ENCODE measurements at places on chromosomes 5 and 9. TPM values are rescaled to one million over a fixed set of nuclear protein-coding genes. Genes with fewer than 3 reads are reported as not detected.

The FLT4 gene
- 2.0 TPM for total RNA-seq

The QSOX2 gene
- total RNA-seq: 8.4 TPM

The PCDHGC5 gene
- 4.7 TPM for total RNA-seq

The DMRT3 gene
- total RNA-seq: not detected

The CCNO gene
- not detected for total RNA-seq

The IFNA6 gene
- total RNA-seq: not detected

The POU5F2 gene
- 2.5 TPM for total RNA-seq

The PCDHA3 gene
- 13.0 TPM for total RNA-seq

The LHX2 gene
- total RNA-seq: 106 TPM

The HMMR gene
- 2.2 TPM for total RNA-seq

The EGFL7 gene
- total RNA-seq: 11.6 TPM

The WWC1 gene
- 60.5 TPM for total RNA-seq

The PPIP5K2 gene
- 114 TPM for total RNA-seq

The ISL1 gene
- total RNA-seq: 0.49 TPM

The ACSL6 gene
- 30.0 TPM for total RNA-seq

The SYK gene
- 1.2 TPM for total RNA-seq

The BAAT gene
- total RNA-seq: under 0.01 TPM

The KCNIP1 gene
- total RNA-seq: 15.0 TPM

The PIP5K1B gene
- 4.9 TPM for total RNA-seq

The C5orf52 gene
- not detected for total RNA-seq

The CYLC2 gene
- not detected for total RNA-seq

The PCDHGA11 gene
- total RNA-seq: 19.7 TPM

The PCDHGC4 gene
- 87.3 TPM for total RNA-seq

The MYO10 gene
- 36.6 TPM for total RNA-seq

The LHX6 gene
- total RNA-seq: 20.4 TPM

The ADAMTSL1 gene
- total RNA-seq: 15.7 TPM

The ADAMTS2 gene
- total RNA-seq: 1.7 TPM

The TSPAN17 gene
- 21.4 TPM for total RNA-seq

The ARHGEF39 gene
- 0.25 TPM for total RNA-seq

The LTC4S gene
- 0.74 TPM for total RNA-seq

The DNAH5 gene
- 3.7 TPM for total RNA-seq

The ERCC6L2 gene
- 112 TPM for total RNA-seq

The IFNA2 gene
- total RNA-seq: not detected

The CEMIP2 gene
- total RNA-seq: 47.0 TPM

The FXN gene
- 1.7 TPM for total RNA-seq

The PITX1 gene
- total RNA-seq: 0.25 TPM

The FGF1 gene
- 6.1 TPM for total RNA-seq

The UNC13B gene
- total RNA-seq: 12.8 TPM

The TEX10 gene
- 35.2 TPM for total RNA-seq

The TPRN gene
- 5.4 TPM for total RNA-seq

The SLC6A7 gene
- total RNA-seq: 1.5 TPM

The PTPN3 gene
- total RNA-seq: 4.4 TPM

The RNF208 gene
- 1.7 TPM for total RNA-seq

The FAM221B gene
- total RNA-seq: not detected

The PTGER4 gene
- total RNA-seq: 0.98 TPM

The IRX2 gene
- under 0.01 TPM for total RNA-seq

The C6 gene
- not detected for total RNA-seq

The PRR16 gene
- total RNA-seq: 1.2 TPM

The RRAGA gene
- 45.2 TPM for total RNA-seq

The NOXA1 gene
- 2.0 TPM for total RNA-seq

The PCDHA9 gene
- total RNA-seq: 12.3 TPM

The CFAP90 gene
- total RNA-seq: 2.7 TPM

The RUSC2 gene
- 45.2 TPM for total RNA-seq

The SPATA31C2 gene
- total RNA-seq: not detected

The ARAP3 gene
- 4.7 TPM for total RNA-seq

The ECSCR gene
- 3.4 TPM for total RNA-seq

All from temporal lobe (tissue), 4 donors.